RKO (cell line): ENCODE measurements at places on chromosomes 7 and 10.
A peak's percentile ranks its signal among the peaks of the same experiment; 100 is the strongest.

DNA sequence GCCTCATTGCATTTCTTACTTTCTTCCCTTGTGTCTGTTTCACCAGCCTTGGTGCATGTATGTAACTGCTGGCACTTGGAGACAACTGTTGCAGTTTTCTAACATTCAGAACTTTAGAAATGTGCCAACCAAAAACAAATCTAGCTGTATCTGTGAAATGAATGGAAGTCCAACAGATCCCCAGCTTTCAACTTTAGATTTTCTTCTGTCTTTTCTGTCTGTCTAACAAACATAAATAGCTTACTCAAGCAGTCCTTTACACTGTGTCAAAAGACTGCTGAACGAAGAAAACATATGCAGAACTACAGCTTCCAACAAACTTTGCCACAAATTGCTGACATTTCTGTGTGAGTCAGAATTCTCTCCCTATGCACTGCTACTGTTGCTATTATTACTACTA is 30.9 kb downstream of the SORCS1 start:
- DNase-seq, result no peak

DNA sequence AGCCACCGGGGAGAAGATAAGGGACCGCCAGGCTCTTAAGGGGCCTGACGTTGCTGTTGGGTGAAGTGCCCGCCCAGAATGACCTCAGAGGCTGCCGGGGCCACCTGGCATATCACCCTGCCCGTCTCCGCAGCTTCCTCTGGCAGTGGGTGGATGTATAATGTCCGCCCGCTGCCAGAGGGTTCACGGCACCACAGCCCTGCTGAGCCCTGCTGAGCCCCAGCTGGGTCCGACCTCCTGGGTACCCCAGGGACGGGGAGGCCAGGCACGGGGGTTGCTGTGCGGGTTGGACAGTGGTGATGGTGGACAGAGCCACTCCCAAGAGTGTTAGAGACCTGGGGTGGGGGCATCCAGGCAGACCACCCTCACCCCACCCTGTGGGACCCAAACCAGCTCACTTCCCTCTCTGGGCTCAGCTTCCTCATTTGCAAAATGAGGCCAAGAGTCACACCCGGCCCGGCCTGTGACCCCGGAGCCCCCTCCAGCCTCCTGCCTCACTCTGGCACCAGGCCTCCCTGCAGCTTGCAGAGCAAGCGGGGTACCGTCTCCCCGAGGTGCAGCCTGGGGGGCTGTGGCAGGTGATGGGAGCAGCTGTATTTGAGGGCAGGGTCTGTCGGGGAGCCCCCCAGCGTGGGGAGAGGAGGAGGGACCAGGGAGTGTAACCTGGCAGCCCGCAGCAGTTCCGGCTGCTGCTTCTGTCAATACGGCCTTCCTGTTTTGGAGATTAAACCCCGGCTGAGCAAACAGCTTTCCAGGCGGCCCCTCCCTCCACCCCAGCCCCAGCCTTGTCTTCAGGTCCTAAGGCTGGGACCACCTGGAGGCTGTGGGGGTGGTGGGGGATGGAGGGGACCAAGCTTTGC is 8.4 kb upstream of the LFNG start:
- no peak for DNase-seq

GRCh38 chr7:131219312-131220041 is 108.2 kb upstream of the MKLN1 start:
- no peak for DNase-seq

DNA sequence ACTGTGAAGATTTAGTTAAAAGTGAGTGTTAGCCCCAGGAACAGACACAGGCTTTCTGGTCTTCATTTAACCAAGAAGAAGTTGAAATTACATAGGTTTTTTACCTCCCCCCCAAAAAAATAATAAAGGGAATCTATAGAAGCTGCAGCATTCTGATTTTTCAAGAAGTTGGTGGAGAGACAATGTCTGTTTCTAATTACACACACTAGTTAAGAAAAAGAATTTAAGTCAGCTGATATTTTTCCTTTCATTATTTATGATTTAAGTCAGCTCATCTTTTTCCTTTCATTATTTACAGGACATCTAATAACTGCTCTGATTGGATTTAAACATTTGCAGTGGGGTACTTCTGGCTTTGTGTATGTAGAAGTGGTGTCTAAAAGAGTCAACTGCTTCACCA is 201.4 kb upstream of the NRP1 start:
- DNase-seq, result no peak

GRCh38 chr10:24669285-24669852 is 54.3 kb downstream of the ARHGAP21 start:
- no peak for DNase-seq

DNA sequence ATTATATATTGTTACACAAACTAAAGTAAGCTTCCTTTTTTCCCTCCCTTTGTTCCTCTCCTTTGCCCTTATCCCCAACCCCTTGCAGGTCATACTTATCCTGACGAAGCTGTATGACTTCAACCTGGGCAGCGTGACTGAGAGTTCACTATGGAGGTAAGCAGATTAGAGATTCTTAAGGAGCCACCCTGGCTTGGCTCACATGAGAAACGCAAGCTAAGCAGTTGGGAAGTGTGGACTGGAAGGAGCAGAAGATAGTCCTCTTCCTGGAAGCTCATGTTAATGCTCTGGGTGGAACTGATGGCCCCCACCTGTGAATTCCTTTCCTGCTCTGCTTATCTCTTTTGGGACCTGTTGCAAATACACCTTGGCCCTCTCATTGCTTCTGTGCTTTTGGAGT is 201.6 kb downstream of the SORCS3 start:
- DNase-seq, result no peak

DNA sequence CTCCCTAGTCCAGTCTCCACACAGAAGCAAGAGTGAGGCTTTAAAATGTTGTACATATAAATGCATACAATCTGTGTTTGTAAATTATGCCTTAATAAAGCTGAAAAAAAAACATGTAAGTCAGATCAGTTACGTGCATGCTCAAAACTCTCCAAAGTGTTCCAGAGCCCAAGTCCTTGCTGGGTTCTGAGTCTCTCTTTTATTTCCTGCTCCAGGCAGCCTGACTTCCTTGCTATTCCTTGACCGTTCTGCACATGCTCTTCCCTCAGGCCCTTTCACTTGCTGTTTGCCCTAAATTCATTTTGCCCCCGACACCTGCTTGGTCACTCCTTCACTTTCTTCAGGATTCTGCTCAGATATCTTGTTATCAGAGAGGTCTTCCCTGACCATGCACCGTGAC is 770.1 kb downstream of the PHTF2 start:
- no peak for DNase-seq

DNA sequence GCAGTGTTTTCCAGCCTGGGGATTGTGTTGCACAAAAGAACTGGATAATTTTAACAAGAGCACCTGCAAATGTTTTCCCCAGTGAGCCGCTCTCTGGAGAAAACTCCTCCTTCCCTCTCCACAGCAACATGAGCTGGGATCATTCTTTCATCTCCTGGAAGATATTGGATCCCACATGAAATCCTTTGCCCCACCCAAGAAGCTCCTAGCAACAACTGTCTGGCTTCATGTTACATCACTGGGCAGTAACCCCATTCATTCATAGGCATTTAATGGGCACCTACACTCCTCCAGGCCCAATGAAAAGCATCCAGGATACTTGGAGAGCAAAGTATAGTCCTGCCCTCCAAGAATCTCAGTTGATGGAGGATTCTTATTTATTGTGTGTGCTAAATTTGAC is 27.2 kb downstream of the LSM5 start:
- no peak for DNase-seq

GRCh38 chr7:45579391-45579801 is 5.2 kb downstream of the ADCY1 start:
- no peak for DNase-seq

- DNase-seq, result no peak
Measured at GRCh38 chr10:132640326-132641125, 102.9 kb downstream of the INPP5A start.

GRCh38 chr7:3028071-3028757 is 15.5 kb downstream of the CARD11 start:
- peak; percentile 71 for DNase-seq

DNA sequence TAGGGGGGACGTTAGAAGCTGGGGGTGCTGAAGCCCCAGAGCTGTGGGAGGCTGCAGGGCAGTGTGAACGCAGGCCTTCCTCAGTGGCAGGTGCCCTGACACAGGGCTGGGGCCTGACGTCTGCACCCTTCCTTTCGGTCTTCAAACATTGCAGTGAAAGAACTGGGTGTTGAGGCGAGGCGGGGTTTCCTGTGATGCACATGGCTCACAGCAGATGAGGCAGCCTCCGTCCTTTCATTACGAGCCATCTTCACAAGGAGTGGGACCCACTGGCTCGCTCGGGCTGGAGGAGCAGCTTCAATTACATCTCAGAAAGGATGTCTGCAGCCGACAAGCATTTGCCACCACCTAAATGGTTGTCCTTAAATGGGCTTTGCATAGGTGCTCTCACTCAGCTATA is 180.3 kb upstream of the SHH start:
- no peak for DNase-seq

- peak; percentile 54 for DNase-seq
Measured at GRCh38 chr7:96596120-96596826, 113.4 kb downstream of the SEM1 start.

DNA sequence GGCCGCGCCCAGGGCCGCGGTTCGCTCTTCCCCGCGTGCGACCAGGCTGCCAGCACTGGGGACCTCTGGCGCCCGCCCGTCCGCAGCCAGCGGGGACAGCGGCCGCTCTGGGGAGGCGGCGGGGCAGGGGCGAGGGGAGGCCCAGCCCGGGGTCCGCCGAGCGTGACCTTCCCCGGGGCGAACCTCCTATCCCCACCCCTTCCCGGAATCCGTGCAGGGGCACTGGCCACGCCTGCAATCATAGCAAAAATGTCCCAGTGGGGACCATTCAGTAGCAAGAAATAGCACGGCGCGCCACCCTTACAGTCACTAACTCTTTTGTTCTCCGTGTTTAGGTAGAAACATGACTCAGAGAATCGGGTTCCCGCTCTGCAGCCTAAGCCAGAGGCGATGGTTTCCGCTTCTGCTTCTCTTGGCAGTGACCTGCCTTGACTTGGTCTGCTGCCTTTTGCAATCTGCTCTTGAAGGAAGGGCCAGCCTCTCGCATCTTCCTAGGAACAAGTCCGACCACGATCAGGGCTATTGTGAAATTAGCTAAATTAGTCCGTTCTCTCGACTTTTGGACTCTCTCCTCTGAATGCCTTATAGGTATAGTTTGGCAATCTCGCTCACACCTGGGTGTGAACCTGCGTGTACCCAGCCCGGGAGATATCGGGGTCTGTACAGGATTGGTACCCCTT is 79.3 kb upstream of the ACBD5 start:
- no peak for DNase-seq

DNA sequence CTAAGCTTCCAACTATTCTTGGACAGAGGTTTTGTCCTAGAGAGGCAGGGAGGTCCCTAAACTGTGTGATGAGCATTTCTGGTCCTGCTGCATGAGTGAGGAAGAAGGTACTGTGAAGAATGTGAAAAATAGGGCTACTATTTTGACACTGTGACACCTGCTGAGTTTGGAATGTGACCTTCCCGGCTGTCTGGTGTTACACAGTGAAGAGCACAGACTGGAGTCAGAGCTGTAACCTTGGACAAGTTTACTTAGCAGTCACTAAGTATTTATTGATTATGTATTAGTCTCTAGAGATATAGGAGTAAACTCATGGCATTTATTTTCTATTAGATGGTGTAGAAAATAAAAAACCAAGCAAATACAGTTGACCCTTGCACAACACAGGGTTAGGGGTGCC is 12.3 kb downstream of the GOLGA7B start:
- DNase-seq, result no peak

DNA sequence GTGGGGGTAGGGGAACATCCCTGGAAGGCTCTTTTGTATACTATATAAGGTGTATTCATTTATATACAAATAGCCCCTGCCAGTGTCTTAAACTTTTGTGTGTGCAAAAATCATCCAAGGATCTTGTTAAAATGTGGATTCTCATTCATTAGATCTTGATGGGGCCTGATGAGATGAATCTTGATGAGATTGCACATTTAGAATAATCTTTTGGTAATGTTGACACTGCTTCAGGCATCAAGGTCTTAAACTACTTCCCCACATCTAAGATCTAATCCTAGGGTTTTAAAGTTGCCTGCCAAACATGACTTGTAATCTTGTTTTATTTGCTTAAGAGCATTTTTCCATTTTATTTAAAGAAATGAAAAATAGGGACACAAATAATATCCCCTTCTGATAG is 13.0 kb downstream of the TLX1 start:
- DNase-seq, result no peak

DNA sequence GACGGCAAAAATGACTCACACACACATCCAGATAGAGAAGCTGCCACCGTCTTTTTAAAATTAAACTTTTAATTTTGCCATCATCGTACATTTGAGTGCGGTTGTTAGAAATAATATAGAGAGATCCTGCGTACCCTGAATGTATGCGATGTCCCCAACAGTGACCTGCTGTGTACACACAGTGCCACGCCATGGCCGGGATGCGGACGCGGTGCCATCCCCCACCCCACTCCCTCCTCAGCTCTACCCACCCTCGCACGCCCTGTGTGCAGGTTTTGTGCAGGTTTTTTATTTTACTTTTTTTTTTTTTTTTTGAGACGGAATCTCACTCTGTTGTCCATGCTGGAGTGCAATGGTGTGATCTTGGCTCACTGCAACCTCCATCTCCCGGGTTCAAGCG is 58.7 kb upstream of the PDGFA start:
- no peak for DNase-seq

DNA sequence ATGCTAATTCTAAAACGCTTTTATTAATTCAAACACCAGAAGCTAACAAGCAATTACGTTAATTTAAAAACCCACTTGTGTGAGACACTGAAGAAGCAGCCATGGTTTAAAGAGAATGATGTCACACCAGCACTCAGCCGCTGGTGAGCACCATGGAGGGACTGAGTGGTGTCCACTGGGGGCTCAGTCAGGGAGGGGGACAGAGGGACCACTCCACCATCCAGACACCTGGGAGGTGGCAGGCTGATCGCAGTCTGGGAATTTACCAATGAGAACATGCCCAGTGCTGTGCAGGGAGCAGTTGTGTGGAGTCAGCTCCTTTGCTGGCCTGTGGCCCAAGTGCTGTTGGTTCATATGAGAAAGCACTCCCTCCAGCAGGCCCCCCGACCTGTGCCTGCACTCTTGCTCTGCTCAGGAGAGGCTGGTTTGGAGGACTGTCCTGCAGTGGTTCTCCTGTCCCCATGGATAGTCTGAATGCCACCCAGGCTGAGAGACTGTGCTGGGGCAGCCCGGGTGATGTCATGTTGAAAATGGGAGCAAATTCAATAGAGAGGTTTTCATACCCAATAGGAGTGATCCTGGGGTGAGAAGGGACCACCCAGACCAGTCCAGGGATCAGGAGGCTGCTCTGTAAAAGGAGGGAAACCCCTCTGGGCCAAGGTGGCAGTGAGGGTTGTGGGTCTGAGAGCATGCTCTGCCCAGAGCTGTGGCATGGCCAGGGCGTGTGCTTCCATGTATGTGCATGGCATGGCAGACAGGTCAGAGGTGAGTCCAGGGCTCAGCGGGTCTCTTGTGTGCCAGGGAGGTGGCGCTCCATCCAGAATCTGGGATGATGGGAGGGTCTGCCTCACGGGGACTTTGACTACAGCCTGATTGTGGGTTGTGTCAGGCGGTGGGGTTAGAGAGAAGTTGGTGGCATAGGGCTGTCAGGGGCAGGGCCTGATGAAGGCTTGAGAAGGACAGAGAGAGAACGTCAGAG is 12.7 kb downstream of the ADCY1 start:
- no peak for DNase-seq

GRCh38 chr7:83836028-83836427 is 187.1 kb upstream of the SEMA3E start:
- DNase-seq, result no peak
